ENCODE measurements at places on chromosomes 11 and 22. TPM values are rescaled to one million over a fixed set of nuclear protein-coding genes. Genes with fewer than 3 reads are reported as not detected.

- no peak for DNase-seq
- no peaks in the 10 kb centered on the region for H3K27me3 ChIP-seq
- H3K4me1 ChIP-seq = no peaks in the 10 kb centered on the region
- H3K36me3 ChIP-seq = no peaks in the 10 kb centered on the region
- no peak overlapping the region for H3K27ac ChIP-seq
- no peak overlapping the region for H3K4me3 ChIP-seq
These were observed 23.0 kb upstream of the BARX2 start for GRCh38 chr11:129352676-129353075.

- H3K27me3 ChIP-seq = no peaks in the 10 kb centered on the region
- no peak within 1 kb of the TSS for H3K4me3 ChIP-seq
- DNase-seq = no peak
- H3K27ac ChIP-seq = no peak within 1 kb of the TSS
- H3K4me1 ChIP-seq = peaks cover 8% of the 10 kb centered on the region
- H3K36me3 ChIP-seq = no peaks in the 10 kb centered on the region
These were observed at the start of gene TRIM34 for GRCh38 chr11:5624489-5625279. Gene TRIM34 (plus strand): TSS chr11:5625001. CDS start chr11:5632332, 7,331 bp downstream.

GRCh38 chr11:2558397-2558796 is 113.6 kb downstream of the KCNQ1 start:
- H3K36me3 ChIP-seq = no peaks in the 10 kb centered on the region
- H3K27me3 ChIP-seq = peaks cover 4% of the 10 kb centered on the region
- H3K27ac ChIP-seq = no peak overlapping the region
- no peak overlapping the region for H3K4me3 ChIP-seq
- DNase-seq = no peak

DNA sequence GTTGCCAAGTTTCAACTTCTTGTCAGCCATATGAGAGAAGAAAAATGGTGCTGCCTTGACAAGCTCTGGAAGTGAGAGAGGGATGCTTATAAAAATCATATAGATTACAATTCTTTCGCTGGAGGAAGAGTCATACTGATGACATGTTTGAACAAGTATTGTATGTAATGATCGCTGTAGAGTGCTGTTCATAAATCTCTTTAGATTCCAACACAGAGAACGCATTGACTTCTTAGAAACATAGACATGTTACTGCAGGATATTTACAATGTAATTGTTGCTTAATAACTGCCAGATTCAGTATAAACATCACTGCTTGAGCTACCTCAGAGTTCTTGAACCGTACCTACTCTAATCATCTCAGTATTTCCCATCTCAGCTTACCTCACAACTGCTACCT is 571.6 kb downstream of the LUZP2 start:
- H3K4me1 ChIP-seq = no peaks in the 10 kb centered on the region
- no peak for DNase-seq
- no peak overlapping the region for H3K27ac ChIP-seq
- H3K27me3 ChIP-seq = no peaks in the 10 kb centered on the region
- no peaks in the 10 kb centered on the region for H3K36me3 ChIP-seq
- H3K4me3 ChIP-seq = no peak overlapping the region

DNA sequence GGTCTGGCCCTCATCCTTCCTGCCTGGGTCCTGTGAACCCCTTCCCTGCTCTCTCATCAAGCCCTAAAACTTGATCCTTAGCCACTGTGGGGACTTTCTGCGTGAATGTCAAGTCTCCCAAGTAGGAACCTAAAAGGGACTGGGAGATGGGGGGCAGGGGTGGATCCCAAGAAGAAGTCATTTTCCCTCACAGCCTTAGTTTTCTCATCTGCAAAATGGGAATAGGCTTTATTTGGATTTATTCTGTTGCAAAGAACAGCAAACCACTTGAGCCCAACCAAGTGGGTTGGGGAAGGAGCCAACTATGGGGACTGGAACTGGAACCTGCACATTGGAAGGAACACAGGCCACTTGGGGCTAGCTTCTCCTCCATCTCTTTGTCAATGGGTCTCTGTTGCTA is 36.8 kb downstream of the NEU3 start:
- no peak overlapping the region for H3K4me3 ChIP-seq
- H3K36me3 ChIP-seq = no peaks in the 10 kb centered on the region
- H3K4me1 ChIP-seq = no peaks in the 10 kb centered on the region
- H3K27ac ChIP-seq = no peak overlapping the region

GRCh38 chr11:100141201-100141600 is 545.9 kb upstream of the ARHGAP42 start:
- DNase-seq = no peak
- H3K4me1 ChIP-seq = no peaks in the 10 kb centered on the region

GRCh38 chr22:23075525-23076216 is 5.4 kb downstream of the GNAZ start:
- H3K4me3 ChIP-seq = no peak overlapping the region
- no peak overlapping the region for H3K27ac ChIP-seq
- peaks cover 20% of the 10 kb centered on the region for H3K27me3 ChIP-seq
- no peaks in the 10 kb centered on the region for H3K36me3 ChIP-seq

- DNase-seq = no peak
- H3K27me3 ChIP-seq = no peaks in the 10 kb centered on the region
- H3K4me3 ChIP-seq = no peak overlapping the region
- peaks cover 3% of the 10 kb centered on the region for H3K4me1 ChIP-seq
These were observed 194.2 kb upstream of the B3GAT1 start for GRCh38 chr11:134606251-134606650.

MCM5 gene
- total RNA-seq = 305 TPM

Measured in H1 (cell line).